ENCODE measurements at places on chromosomes 1 and 21.

DNA sequence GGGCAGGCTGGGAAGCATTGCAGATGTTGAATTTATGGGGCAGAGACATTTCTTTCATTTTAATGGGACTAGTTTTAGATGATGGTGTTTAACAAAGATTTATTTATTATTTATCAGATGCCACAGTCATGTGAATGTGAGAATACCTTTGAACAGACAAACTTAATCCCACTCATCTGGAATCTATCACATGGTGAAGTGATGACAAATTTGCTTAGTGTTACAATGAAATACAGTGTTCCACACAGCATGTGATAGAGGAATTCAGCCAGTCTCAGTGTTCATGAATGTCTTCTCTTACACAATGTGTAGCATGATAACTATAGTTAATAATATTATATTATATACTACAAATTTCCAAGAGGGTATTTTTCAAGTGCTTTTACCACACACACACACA, 1361.7 kb upstream of the B3GALT2 start:
- DNase-seq = no peak

GRCh38 chr1:55714230-55714629, 499.1 kb upstream of the USP24 start:
- DNase-seq = no peak

DNA sequence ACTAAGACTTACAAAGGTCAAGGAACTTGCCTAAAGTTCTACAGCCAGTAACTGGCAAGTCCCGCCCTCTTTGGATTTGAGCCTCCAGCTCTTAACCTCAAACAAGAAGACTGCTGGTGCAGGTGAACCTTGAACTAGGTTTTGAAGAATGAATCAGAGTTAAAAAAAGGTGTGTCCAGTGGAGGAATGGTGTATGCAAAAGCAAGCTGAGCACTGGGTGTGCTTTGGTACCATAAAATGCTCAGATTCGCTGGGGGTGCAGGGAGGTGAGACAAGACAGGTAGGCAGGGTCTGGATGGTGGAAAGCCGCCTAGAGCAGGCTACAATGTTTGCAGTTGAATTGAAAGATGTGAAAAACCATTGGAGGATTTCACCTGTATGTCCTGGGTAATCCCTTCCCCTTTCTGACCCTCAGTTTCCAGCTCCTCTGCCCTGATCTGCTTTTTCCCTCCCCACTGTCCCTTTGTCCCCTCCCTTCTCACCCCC, 39.8 kb downstream of the FOXD2 start:
- no peak for DNase-seq

DNA sequence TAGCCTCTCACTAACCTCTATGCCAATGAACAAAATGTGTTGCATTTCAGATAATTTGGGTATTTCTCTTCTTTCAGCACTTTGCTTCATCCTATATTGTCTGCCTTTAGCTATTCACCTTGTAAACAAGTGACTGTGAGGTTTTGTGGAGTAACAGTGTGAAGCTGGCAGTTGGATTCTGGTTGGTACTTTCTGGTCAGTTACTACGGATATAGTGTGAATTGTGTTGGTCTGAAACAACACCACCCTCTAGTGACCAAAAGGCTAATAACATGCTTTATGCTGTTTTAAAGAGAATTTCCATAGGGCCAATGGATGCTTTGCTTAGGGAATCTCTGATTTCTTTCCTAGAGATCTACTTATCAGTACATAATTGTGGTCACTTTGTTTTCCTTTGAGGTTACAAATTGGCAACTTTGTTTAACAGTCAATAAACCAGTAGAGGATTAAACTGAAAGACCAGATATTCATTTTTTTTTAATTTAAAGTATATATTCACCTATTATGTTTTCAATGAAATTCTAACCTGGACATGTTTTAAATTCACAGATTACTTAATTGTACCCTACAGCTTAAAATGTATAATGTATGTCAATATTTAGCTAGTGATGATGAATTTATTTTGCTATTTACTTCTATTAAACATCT, 2.5 kb upstream of the PTGER3 start:
- peak; percentile 31 for DNase-seq
